CD4-positive, alpha-beta T cell treated with Interleukin-2 at 100 ng/mL for 4 hours (primary cell): ENCODE measurements at places on chromosomes 6 and 20.

- DNase-seq: no peak
Measured at GRCh38 chr6:41334482-41335040, 847 bp upstream of the NCR2 start.

DNA sequence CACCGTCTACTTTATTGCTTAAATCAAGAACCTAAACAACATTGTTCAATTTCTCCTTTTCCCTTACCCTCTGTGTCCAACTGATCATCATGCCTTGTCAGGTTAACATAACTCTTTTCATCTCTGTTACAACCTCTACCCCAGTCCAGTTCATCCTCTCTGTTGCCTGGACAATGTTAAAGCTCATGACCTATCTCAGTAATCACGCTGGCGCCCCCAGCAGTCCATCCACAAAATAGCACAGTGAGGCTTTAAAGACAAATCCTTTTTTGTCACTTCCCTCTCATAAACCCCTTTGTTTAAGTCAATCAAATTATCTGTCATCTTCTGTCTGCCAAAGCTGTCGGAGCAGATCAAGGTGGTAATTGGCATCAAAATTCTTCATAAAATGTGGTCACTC is 140.1 kb downstream of the QKI start:
- peak; percentile 53 for DNase-seq

DNA sequence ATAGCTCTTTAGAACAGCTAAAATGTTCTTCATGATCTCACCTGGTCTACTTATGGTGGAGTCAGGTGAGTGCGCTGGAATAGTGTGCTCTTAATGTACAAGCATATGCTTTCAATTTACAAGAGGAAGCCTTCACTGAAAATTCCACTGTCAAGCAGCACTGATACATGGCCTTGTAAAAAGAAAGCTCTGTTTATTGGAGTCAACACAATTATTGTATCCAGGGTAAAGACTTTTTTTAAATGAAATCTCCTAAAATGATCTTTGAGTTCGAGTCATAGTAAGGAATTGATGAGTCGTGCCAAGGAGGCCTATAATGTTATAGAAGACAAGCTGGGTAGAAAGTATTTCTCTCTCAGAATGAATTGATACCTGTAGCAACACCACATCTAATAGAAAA is 41.6 kb upstream of the CARMIL1 start:
- no peak for DNase-seq

DNA sequence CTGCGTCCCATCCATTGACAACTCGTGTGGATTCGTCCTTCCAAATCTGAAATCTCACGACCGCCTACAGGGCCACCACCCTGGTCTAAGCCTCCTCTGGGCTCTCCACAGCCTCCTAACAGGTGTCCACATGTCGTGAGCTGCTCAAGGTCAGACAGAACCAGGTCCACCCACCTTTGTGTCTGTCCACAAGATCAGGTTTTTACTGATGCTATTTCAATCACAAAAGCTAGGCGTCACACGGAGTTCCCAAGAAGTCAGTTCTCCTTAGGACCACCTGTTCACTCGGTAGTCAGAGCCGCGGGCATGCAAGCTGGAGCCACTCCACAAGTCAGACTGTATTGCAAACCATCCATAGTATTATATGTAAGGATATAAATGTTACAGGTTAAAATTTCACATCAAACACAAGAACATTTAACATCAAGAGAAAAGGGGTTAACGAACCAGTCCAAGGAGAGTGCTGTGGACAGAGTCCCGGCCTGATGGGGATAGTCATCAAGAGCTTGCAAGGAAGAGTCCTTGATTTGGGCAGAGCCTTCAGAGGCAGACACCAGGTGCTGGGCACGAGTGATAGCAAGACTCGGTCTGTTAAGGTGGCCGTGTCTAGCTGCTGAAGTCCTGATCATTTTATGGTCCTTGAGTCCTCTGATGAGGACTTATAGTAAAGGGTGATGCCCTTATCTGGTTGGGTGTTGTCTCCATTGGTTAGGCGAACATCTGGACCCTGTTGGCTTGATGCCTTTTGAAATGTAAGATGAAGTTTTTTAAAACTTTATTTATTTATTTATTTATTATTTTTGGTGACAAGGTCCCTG is 731 bp upstream of the DNPH1 start:
- no peak for DNase-seq

GRCh38 chr6:5838656-5839396 is 167.9 kb downstream of the NRN1 start:
- DNase-seq: no peak

DNA sequence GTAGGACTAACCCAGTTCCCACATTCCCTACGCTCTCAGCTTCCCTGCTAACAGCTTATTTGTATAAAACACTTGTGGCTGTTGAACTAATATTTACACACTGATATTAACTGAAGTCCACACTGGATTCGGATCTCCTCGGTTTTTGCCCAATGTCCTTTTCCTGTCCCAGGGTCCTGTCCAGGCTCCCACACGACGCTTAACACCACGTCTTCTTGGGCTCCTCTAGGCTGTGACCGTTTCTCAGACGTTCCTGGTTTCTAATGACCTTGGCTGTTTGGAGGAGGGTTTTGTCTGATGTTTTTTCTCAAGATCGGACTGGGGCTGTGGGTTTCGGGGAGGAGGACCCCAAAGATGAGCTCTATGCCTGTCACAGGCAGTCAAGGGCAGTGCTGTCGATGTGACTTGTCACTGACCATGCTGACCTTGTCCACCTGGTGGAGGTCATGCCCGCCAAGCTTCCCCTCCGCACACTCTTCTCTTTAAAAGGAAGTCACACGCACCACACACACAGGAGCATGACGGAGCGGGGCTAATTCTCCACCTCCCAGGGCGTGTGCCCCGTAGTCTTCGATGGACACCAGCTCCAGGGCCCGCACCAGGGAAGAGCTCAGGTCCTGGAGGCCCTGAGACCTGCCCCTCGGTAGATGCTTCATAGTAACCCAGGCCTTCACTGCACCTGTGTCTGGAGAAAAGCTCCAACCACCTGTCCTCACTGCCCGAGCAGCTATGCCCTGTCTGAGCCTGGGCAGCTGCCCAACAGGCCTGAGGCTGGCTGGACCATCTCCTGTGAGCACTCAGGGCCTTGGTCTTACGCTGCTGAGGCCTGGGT is 72.0 kb downstream of the TTLL2 start:
- no peak for DNase-seq

DNA sequence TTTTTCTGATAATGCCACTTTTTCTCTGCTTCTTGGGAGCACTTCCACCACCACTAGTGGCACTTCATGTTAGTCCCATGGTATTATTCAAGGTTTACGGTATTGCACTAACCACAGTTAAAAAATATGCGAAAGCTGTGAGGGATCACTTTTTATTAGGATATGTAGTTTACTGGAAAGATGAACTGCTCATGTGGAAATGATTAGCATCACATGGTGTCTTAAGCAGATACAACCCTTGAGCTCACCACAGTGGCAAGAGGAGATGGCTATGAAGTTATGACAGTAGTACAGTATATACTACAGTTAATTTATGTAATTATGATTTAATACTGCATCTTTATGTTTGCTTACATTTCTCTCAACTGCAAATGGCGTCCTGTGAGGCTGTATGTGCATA is 134.5 kb upstream of the HMGN3 start:
- no peak for DNase-seq

GRCh38 chr6:143559051-143559660 is 47.6 kb upstream of the FUCA2 start:
- no peak for DNase-seq

- DNase-seq: no peak
Measured at GRCh38 chr20:52998268-52998667, 26.1 kb downstream of the TSHZ2 start.

DNA sequence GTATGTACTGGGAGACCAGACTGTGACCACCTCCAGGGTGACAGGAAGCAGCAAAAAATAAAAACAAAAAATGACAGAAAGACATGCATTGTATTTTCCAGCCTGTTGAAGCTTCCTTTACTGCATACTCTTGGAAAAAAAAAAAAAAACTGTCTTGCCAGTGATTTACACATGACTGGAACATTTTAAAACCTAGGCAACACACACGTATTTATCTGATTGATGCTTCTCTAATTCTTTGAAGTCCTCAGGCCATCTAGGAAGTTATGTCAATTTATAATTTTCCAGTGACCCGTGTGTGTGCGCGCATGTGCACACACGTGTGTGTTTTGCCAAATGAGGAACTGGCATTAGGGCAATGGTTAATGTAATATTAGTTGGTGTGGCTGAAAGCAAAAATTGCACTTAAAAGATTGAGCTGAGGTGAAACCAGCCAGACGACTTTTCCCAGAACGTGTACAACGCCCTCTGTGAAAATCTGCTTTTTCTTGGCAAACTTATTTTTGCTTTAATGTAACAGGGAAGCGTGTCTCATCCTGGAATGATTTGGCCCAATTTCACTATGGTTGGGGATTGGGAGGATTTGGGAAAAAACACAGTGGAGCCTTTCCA is 315.2 kb downstream of the TFAP2A start:
- DNase-seq: no peak

DNA sequence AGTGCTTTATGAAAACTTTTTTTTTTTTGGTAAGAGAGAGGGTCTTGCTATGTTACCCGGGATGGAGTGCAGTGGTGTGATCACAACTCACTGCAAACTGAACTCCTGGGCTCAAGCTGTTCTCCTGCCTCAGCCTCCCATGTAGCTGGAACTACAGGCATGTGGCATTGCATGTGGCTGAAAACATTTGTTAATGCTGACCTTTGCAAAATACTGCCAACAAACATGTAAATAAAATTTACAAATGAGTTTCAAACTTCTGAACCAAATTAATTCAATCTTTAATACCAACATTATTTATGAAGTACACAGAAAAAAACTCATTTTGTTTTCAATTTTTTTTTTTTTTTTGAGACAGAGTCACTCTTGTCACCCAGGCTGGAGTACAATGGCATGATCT is 26.1 kb upstream of the ZBTB2 start:
- DNase-seq: no peak

GRCh38 chr6:135323202-135323668 is 142.1 kb downstream of the MYB start:
- no peak for DNase-seq

- DNase-seq: no peak
Measured at GRCh38 chr6:126143761-126144251, 157.5 kb downstream of the TRMT11 start.

DNA sequence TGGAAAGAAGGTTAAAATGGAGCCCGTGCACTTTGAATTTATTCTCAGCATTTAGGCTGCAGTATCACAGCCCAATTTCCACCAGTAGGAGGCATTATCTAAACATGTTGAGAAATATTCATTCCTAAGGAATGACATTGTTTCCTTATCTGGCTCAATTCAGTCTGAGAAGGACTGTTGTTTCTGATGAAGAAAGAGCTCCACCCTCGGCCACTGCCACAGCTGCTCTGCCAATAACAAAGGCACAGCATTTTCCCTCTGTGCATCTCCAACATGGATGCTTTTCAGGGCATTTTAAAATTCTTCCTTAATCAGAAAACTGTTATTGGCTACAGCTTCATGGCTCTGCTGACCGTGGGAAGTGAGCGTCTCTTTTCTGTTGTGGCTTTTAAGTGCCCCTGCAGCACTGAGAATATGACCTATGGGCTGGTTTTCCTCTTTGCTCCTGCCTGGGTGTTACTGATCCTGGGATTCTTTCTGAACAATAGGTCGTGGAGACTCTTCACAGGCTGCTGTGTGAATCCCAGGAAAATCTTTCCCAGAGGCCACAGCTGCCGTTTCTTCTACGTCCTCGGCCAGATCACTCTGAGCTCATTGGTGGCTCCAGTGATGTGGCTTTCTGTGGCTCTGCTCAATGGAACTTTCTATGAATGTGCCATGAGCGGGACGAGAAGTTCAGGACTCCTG is at the start of gene CALHM5:
CALHM5 (plus strand) TSS at position 216 of the 687 bp plus-strand sequence; CDS start at position 274, 58 bp downstream.
- DNase-seq: no peak

DNA sequence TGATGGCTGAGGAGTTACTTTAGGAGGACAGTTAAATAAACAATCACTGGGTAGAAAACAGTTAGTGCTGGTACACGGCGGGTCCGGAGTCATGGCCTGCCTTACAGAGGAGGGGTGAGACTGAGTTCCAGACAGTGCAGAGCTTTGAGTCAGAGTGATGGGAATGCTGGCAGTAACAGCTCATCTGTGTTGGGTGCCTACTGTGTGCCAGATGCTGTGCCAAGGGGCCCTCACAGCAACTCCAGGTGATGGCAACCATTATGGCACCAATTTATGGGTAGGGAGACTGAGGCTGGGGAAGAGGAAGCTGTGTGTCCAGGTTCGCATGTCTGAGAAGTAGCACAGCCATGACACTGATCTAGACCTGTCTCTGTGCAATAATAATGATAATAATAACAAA is 132.6 kb downstream of the CEBPB start:
- no peak for DNase-seq

DNA sequence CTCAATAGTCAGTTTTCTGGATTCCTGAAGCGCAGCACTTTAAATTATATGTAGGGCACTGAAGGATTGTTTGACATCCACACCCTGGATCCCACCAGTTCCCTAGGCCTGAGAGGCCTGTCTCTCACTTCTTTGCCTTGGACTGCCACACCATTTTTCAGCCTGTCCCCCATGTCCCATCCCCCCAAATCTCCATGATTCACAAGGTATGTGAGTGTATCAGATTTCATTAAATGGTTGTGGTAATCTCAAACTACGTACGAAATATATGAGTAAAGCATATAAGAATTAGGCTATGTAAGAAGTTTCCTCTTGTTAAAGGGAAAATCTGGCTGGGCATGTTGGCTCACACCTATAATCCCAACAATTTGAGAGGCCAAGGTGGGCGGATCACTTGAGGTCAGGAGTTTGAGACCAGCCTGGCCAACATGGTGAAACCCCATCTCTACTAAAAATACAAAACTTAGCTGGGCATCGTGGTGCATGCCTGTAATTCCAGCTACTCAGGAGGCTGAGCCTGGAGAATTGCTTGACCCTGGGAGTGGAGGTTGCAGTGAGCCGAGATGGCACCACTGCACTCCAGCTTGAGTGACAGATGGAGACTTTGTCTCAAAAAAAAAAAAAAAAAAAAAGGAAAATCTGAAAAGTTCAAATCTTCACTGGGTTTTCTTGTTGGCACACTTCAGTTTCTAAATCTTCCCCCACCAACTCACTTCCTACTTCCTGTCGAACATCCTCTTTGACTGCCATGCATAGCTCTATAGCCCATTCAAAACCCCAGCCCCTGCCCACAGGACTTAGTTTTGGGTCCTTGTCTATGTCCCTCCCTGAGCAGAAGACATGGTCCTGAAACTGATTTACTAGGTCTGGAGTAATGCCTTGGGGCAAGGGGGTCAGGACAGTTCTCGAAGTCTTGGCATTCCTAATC is 97.3 kb upstream of the SHLD1 start:
- DNase-seq: no peak

DNA sequence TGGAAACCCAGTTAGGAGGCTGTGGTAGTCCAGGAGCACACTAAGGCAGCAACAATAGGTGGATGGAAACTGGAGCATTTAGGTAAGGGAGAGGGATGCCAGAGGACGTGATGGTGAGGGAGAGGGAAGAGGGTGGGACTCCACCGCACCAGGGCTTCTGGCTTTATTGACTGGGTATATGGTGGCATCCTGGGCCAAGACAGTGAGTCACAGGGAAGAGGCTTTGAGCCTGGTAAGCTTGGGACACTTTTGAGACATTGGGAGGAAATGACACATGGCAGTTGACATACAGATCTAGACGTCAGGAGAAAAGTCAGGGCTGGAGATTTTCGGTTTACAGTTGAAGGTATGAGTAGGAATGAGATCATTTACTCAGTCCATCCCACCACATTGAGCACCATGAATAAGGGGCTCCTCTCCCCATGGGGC is 14.9 kb downstream of the NT5E start:
- no peak for DNase-seq

GRCh38 chr6:132314432-132314831 is 86.8 kb downstream of the MOXD1 start:
- no peak for DNase-seq

GRCh38 chr6:147604373-147604772 is 95.9 kb downstream of the SAMD5 start:
- DNase-seq: no peak

GRCh38 chr20:11791835-11792567 is 125.7 kb upstream of the BTBD3 start:
- no peak for DNase-seq
